Endothelial cell (in vitro differentiated cells): ENCODE measurements at places on chromosomes 2 and 18. TPM values are rescaled to one million over a fixed set of nuclear protein-coding genes. Genes with fewer than 3 reads are reported as not detected.

DNA sequence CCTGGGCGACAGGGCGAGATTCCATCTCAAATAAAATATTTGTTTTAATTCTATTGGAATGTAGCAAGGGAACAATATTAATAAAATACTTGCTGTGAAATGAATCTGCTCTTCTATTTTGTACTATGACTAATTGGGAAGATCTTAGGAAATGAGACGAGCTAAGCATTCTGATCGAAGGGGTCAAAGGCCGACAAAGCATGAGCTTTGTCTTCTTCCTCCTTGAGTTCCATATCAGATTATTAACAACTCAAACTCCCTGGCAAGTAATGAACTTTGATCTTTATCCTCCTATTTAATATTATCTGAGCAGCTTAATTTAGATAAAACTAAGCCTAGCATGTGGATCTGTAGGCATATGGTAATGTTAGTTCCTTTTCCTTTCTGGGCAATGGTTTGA, 15.5 kb downstream of the GEMIN6 start:
- DNase-seq = no peak

GRCh38 chr2:16729335-16729734, 63.7 kb upstream of the CYRIA start:
- DNase-seq = no peak

GRCh38 chr18:24734058-24734457, 273.6 kb downstream of the HRH4 start:
- DNase-seq = peak; percentile 31

Gene MYO5B
- 1.5 TPM for total RNA-seq

Gene NT5DC4
- not detected for total RNA-seq

DNA sequence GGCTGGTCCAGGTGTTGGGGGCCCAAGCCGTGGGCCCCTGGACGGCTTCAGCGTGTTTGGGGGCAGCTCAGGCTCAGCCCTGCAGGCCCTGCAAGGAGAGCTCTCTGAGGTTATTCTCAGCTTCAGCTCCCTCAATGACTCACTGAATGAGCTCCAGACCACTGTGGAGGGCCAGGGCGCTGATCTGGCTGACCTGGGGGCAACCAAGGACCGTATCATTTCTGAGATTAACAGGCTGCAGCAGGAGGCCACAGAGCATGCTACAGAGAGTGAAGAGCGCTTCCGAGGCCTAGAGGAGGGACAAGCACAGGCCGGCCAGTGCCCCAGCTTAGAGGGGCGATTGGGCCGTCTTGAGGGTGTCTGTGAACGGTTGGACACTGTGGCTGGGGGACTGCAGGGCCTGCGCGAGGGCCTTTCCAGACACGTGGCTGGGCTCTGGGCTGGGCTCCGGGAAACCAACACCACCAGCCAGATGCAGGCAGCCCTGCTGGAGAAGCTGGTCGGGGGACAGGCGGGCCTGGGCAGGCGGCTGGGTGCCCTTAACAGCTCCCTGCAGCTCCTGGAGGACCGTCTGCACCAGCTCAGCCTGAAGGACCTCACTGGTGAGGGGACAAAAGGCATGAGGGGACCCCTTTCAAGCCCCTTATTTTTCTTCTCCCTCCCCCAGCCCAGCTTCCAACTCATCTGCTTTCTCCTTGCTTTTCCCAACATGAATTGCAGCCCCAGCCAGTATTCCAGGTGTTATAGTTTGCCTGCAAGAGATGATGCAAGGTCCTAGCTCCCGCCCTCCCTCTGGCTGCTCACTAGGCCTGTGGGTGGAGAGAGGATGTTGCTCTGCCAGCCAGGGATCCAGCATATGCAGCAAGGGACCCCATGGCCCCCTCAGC, 2.9 kb upstream of the KHK start:
- DNase-seq = no peak

GRCh38 chr18:6476190-6476589, 61.5 kb upstream of the L3MBTL4 start:
- DNase-seq = no peak

DNA sequence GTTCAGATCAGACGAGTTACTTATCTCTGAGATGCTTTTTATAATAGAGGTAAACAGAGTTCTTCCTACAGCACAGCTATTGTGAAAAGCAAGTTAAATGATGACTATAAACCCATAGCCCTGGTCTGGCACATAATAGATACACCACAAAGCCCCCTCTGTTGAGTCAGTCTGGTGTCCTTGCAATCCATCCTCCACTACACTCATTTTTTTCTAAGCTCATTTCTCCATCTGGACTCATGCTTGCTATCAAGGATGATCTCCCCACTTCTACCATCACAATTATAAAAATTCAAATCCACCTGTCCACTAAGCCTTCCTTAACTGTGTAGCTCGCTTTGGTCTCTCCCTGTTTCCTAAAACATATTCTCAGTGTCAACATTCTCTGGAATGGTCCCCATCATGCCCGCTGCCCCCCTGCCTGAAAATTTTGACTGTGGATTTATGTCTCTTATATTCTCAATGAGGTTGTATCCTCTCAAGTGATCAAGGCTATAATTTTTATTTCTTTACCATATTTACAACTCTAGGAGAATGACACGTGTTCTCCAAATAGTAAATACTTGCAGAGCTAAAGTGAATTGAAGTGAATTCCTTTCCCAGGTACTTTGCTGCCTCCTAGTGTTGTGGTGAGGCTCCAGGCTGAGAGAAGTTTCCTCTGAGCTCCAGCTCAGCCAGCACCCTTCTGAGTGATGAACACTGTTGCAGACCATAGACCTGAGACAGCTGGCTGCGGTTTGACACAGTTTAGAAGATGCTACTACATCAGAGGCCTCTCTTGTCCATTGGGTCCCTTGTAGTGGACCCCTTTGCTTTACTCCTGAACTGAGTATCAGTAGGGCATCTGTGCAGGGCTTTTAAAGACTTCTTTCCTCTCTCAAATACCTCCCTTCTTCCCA, 108.7 kb downstream of the DPP10 start:
- DNase-seq = peak; percentile 54

Gene ALLC
- total RNA-seq = 0.26 TPM

Gene IGFBP2
- total RNA-seq = 1,170 TPM

DNA sequence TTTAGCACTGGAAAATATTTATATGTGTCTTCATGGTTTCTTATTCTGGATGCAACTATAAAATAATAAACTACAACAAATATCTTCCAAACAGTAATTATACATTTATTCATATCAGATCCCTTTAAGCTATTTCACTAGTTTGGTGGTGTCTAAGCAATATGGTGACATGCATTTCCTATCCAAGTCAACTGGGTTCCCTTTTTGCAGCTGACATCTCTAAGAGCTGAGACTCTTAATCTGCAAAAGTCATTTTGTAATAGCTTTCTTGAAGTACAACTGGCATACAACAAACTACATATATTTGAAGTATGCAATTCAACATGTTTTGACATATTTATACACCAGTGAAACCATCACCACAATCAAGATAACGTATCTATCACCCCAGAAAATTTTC, 59.9 kb upstream of the SLC1A4 start:
- no peak for DNase-seq

- DNase-seq = no peak
Observed at GRCh38 chr2:138036522-138036921, 72.2 kb downstream of the HNMT start.

DNA sequence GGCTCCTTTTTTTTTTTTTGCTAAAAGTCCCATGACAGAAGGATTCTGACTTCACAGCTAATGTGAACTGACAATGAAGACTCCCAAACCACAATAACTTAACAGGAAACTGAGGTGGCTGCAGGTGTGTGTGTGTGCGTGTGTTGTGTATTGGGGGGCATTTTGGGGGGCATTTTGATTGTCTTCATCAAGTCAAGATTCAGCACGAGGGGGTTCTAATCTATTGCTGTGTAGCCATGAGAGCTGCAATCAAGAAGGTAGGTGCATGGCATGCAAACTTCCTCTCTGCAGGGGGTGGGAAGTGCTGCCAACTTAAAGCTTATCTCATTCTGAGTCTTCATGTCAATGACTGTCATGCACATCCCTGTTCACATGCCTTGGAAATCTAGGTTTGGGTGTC, 25.2 kb downstream of the SPRED2 start:
- DNase-seq = no peak

DNA sequence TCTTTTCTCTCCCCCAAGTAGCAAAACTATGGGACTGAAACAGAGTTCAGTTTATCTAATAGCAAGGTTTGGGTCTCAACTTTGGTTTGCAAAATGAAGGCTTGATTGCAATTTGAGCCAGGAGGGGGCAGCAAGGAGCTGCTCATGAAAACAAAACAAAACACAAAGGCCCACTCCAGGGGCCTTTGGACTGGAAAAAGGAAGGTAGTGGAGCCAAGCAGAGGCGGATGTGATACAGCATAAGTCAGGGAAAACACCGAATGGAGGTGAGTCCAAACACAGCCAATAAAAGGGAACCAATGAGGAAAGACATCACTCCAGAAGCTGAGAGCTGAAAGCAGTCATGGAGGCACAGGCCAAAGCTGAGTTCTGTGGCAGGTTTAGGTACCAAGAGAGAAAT, 799.7 kb upstream of the ACVR2A start:
- DNase-seq = peak; percentile 71

DNA sequence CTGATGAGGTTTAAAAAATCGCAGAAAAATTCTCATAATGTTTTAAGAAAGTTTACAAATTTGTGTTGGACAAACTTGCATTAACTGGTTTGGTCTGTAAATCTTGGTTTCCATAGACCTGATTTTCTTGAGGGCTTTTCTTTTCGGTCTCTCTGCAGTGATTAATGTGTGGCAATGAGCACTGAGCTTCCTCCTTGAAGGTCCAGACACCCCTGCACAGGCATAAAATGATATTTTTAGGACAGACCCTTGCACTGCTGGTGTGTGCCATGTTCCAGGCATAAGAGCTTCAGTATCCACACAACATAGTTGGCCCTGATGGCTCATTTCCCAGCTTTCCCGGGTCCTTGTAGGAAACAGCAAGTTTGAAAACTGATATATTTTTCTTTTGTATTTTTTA, 33.7 kb downstream of the MRPL33 start:
- DNase-seq = no peak

Gene VIL1
- 0.44 TPM for total RNA-seq

GRCh38 chr2:98298683-98299164, 47.5 kb upstream of the CNGA3 start:
- DNase-seq = no peak

Gene TACR1
- 1.0 TPM for total RNA-seq

GRCh38 chr2:62045017-62045543, 139.6 kb downstream of the COMMD1 start:
- DNase-seq = no peak

- no peak for DNase-seq
Observed at GRCh38 chr2:15154297-15154696, 406.8 kb downstream of the NBAS start.

DNA sequence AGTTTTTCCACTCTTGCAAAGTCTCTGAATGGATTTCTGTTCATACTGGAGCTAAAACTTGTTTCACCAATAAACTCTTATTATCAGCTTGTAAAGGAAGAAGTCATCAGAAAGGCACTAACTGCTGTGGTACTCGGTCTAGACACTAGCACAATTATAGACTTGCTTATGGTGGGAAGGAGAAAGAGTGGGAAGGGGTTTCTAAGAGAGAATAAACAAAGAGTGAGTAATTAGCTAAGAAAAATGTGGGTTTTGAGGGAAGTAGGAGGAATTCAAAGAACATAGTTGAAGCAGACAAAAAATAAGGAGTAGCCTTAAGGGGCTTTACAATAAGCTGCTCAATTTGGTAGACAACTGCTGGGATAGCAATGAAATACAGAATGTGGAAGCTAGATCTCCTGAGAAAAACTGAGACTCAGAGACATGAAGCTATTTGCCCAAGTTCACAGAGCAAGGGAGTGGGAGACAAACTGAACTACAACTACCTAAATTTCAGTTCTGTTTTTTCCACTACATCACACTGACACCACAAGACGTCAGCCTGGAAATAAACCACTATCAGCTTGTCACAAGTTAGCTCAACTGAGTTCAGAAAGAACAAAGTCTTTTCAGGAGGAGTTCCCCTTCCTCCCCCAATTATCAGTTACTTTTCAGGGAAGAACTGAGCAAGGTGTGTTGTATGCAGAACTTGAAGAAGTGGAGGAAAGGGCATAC, 59.7 kb downstream of the MAP4K3 start:
- no peak for DNase-seq

GRCh38 chr2:118055512-118056164, 32.6 kb upstream of the INSIG2 start:
- DNase-seq = no peak

DNA sequence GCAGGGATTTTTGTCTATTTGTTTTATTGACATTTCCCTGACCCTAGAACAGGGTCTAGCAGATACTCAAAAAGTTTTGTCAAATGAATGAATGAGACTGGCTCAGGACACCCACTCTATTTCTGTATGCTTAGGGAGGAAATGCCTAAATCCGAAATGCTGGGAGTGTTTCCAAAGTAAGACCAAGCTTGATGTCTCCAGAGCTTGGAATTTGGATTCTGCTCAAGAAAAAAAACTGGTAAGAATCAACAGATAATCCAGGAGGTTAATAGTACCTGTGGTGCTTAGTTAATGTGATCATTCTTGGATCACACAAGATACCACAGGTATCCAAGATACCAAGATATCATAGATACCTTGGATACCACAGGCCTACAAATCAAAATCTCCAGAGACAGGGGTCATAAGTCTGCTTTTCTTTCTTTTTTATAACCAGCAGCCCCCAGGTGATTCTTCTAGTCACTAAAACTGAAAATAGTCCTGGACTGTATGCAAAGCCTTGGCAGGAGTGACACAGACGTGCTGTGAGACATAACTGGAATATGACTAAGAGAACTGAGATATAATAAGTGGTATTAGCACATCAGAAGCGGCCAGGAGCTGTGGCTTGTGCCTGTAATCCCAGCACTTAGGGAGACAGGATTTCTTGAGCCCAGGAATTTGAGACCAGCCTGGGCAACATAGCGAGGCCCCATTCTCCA, 39.9 kb upstream of the SP3 start:
- DNase-seq = no peak

- DNase-seq = no peak
Observed at GRCh38 chr2:204583773-204584172, 38.5 kb downstream of the PARD3B start.
